ENCODE measurements at places on chromosomes 4 and X. TPM values are rescaled to one million over a fixed set of nuclear protein-coding genes. Genes with fewer than 3 reads are reported as not detected.
A peak's percentile ranks its signal among the peaks of the same experiment; 100 is the strongest.

DNA sequence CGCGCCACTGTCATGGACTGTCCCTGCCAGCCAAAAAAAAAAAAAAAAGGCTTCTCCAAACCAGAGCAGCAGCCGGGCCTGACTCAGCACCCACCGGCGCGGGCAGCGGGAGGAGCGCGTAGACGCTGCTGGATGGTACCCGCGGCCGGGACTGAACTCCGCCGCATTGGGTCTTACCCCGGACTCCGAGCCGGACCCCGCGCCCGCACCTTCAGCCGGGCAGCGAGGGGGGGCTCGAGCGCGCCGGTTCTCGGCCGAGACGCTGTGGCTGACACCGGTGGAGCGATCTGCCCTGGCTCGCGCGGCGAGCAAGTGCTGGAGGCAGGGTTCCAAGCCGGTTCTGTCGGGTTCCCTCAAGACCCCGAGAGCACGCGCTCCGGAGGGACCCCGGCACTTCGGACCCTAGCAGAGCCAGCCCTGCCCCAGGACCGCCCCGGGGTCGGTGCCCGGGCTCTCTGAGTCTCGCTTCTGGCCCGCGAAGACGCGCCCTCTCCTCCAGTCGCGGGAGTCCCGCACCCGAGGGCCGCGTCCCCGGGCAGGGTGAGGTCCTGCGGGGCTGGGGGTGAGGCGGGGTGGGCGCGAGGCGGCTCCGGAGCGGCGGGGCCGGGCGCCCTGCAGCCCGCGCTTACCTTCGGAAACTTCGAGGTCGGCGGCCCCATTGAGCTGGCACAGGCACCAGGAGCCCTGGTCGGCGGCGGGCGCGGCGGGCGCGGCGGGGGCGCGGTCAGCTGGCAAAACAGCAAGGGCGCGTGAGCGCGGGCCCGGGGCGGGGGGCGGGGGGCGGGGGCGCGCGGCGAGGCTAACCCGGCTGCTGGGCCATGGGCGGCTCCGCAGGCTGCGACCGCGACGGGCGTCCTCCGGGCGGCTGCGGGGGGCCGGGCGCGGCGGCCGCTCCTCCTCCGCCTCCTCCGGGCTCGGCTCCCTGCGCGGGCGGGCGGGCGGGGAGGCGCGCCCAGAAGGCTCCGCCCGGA lies 11.8 kb upstream of the MAN2B2 start:
- DNase-seq, result no peak

- no peak for DNase-seq
Observed at GRCh38 chr4:101993842-101994775, 203.6 kb downstream of the BANK1 start.

DNA sequence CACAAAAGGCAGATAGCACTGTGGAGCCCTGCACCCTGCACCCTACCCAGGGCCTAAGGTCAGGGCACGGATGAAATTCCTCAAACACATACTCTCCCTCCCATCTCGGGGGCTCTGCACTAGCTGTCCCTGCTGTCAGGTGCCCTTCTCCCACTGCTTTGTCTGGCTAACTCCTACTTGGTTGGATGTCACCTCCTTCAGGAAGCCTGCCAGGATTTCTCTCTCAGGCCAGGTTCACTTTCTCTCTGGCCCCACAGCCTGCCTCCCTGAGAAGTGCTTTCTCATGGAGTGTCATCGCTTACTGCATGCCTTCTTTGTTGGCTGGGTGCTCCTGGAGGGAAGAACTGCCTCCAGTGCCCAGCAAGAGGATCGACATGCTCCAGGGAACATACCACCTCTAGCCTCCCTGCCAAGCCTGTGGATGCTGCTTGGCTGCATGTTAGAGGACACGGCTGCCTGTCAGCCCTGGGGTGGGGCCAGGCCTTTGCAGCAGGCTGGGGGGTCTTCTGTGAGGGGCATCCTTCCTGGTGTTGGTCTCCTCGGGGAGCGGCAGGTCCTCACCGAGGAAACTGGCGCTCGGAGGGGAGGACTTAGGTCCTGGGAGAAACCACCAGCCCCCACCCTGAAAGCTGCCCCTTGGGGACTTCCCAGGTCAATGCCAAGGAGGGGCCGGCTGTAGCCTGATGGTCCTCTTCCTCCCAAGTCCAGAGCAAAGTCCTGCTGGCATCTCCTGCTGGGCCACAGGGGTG lies 15.0 kb downstream of the ABLIM2 start:
- DNase-seq, result no peak

GRCh38 chr4:139278912-139279759 lies 889 bp downstream of the MGARP start:
- peak; percentile 29 for DNase-seq

GRCh38 chr4:138805736-138806135 lies 209.8 kb upstream of the NOCT start:
- no peak for DNase-seq

DNA sequence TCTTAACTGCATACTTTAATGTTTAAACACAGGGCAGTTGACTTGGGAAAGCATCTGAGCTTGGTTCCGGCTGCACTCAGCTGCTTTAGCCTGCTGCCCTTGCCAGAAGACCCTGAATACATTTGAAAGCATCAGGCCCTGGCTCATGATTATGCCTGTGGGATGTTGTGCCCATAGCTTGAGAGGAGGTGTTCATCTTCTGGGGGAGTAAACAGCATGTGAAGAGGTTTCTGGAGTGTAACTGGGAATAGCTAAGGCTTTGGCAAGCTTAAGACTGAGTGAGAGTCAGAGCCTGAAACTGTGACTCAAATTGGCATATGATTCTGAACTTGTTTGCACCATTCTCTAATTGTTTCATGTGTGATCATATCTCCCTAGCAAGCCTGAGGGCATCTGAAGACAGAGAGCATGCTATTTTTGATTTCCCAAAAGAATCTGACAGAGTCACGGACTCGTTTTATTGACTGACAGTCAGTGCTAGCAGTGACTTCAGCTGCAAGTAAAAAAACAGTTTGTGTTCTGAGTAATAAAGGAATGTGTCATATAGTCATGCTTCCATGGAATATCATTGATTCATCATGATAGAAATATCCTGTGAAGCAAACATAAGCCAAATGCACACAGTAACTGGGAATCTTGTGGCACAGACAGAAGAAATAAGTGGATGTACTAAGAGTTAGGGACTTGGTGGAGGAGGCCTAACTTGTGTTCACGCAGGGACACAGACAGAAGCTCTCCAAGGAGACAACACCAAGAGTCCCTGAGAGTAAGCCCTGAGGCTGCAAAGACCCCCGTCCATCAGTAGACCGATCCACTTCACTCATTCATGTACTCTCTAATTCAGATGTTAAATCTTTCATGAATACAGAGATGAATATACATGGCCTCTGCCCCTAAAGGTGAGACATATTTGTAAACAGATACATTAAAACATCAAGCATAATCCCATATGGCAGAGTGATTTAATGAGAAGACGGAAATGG lies 100.7 kb downstream of the SYNPO2 start:
- DNase-seq, result no peak

Gene USP17L24
- not detected for total RNA-seq

Gene C4orf36
- total RNA-seq, result 1.4 TPM

- no peak for DNase-seq
Observed at GRCh38 chr4:77035153-77035552, 40.6 kb downstream of the CCNI start.

Gene PCDH7
- 22.0 TPM for total RNA-seq

DNA sequence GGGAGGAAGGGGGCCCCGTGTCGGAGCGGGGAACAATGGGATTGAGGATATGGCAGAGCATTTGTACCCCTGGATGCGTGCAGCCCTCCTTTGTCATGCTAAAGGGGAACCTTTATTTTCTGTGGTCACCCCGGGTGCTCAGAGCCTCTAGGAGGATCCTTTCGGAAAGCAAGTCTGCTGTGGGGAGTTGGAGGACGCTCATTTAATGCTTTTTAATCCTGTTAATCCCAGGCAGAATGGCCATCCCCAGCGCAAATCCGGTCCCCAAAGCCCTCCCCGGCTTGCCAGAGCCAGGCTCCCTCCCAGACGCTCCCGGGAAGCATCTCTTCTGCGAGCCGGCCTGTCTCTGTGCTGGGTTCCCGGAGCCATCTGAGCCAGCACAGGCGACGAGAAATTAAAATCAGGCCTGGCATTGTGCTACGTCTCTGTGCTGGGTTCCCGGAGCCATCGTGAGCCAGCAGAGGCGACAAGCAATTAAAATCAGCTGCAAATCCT lies 113.2 kb upstream of the PPP2R3B start:
- no peak for DNase-seq

Gene GAGE12F
- not detected for total RNA-seq

GRCh38 chrX:4091046-4091760 lies 377.8 kb upstream of the PRKX start:
- no peak for DNase-seq

- no peak for DNase-seq
Observed at GRCh38 chr4:4655901-4656300, 114.1 kb upstream of the STX18 start.

- DNase-seq, result no peak
Observed at GRCh38 chr4:117331817-117332216, 246.4 kb upstream of the TRAM1L1 start.

- no peak for DNase-seq
Observed at GRCh38 chr4:90118527-90119195, 8.5 kb upstream of the CCSER1 start.

DNA sequence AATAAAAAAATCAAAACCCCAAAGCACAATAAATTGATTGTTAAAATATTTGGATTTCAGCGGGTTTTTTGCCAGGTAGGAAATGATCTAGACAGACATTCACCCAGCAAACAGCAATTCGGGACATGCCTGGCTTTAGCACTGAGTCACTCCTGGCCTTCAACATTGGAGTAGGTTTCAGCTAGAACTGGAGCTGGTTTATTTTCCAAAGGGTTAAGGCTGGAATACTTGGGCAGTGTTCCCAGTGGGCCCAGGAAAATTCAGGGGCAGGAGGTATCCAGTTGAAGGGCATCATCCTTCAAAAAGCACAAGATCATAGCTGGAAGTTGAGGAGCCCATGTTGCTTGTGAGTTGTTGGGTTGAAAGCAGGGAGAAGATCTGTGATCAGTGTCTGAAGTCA lies 41.0 kb downstream of the TXLNG start:
- no peak for DNase-seq

DNA sequence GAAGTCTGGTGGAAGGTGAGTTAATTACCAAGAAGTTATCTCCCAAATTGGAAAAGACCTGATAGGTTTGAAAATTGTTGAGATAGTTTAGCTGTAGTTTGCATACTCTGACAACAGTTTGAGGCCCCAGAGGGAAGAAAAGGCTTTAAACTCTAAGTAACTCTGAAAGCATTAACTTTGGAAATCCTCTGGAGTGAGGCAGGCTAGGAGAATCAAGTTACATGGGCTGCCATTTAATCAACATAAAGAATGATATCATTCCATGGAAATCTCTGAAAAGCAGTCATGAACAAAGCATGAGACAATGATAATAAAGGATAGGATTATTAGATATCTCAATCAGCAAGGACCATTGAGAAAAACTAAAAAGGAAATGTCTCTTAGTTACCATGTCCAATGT lies 647.1 kb downstream of the ANKRD50 start:
- DNase-seq, result no peak

Gene GPR143
- total RNA-seq, result 1.5 TPM

- DNase-seq, result no peak
Observed at GRCh38 chrX:39983715-39984114, 114.0 kb downstream of the BCOR start.

- DNase-seq, result no peak
Observed at GRCh38 chr4:154595807-154596206, 5.3 kb upstream of the FGA start.

DNA sequence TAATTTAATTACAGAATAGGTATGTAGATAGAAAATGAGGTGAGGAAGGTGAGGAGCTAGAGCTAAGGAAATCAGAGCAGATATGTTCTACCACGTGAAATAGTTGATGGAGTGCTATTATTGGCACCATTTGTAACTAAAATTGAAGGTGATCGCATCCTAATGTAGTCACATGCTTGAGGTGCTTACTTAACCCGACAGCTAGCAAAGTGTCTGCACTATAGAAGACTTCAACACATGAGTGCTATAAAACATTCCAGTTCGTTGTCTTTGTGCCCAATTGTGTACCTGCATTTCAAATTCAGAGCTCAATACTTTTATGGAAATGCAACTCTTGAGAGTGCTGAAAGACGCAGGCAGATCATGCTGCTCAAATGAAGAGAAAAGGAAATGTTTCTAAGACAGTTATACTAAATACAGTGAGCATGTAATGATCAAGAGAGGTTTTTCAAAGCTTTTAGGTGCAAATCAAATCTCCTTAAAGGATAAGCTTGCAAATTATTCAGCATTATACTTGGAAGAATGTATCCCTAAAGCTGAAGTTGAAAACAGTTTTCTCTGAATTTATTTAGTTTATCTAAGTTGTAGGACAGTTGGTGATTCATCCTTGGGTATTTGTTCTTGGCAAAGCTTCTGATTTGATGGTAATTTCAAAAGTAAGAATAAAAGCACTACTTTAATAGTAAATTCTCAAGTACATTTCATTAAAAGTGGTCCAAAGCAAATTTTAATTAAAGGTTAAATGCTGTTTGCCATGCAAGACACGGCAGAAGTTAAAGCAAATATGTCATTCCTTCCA lies 223.9 kb upstream of the EPHA5 start:
- DNase-seq, result no peak

GRCh38 chrX:42536286-42536685 lies 241.7 kb downstream of the PPP1R2C start:
- no peak for DNase-seq

GRCh38 chr4:100696531-100696930 lies 178.7 kb upstream of the EMCN start:
- no peak for DNase-seq
